GM23248 (cell line): ENCODE measurements at places on chromosomes 11 and 22. TPM values are rescaled to one million over a fixed set of nuclear protein-coding genes. Genes with fewer than 3 reads are reported as not detected.

- no peak overlapping the region for H3K27ac ChIP-seq
- peaks cover 11% of the 10 kb centered on the region for H3K4me1 ChIP-seq
- no peaks in the 10 kb centered on the region for H3K36me3 ChIP-seq
- H3K4me3 ChIP-seq = no peak overlapping the region
- 0 out of 2 replicates have a peak, but pooled peaks cover 5% of the 10 kb centered on the region for H3K27me3 ChIP-seq
- DNase-seq = no peak
These were observed 388.7 kb downstream of the MIAT start for GRCh38 chr22:27046086-27046485.

- H3K4me1 ChIP-seq = peaks cover 43% of the 10 kb centered on the region
- no peak overlapping the region for H3K27ac ChIP-seq
- no peak overlapping the region for H3K4me3 ChIP-seq
- H3K27me3 ChIP-seq = no peaks in the 10 kb centered on the region
- DNase-seq = no peak
These were observed 125.7 kb downstream of the PARVA start for GRCh38 chr11:12503039-12503484.

DNA sequence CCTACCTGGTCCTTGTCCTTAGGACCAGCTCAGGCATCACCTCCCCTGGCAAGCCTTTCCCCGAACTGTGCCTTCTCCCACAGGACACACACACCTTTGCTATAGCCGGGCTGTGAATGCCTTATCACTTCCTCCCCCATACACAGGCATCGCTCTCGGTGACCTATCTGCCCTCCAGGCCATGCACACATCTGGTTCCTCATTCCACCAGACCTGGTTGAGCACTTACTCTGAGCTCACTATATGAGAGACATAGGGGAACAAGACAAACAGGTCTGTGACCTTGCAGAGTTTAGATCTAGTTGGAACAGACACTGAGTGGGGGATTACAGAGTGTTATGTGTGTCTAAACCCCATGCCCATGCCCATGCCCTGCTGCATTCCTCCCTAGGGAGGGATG lies 3.1 kb upstream of the BCR start:
- no peak overlapping the region for H3K4me3 ChIP-seq
- H3K27ac ChIP-seq = no peak overlapping the region
- H3K4me1 ChIP-seq = peaks cover 5% of the 10 kb centered on the region
- H3K27me3 ChIP-seq = no peaks in the 10 kb centered on the region
- DNase-seq = no peak
- no peaks in the 10 kb centered on the region for H3K36me3 ChIP-seq

- peak overlapping the region; percentile 77 for H3K4me3 ChIP-seq
- no peaks in the 10 kb centered on the region for H3K27me3 ChIP-seq
- H3K4me1 ChIP-seq = 0 out of 2 replicates have a peak, but pooled peaks cover 6% of the 10 kb centered on the region
- H3K27ac ChIP-seq = no peak overlapping the region
- DNase-seq = peak; percentile 63
- H3K36me3 ChIP-seq = no peaks in the 10 kb centered on the region
These were observed 7.0 kb upstream of the L3MBTL2 start for GRCh38 chr22:41198027-41198580.

Gene LARGE2
- polyA plus RNA-seq = not detected in 2 replicates

Gene BACE1
- 14.4 and 15.0 TPM in 2 replicates for polyA plus RNA-seq

GRCh38 chr11:134215836-134216235 lies 7.9 kb downstream of the NCAPD3 start:
- no peak overlapping the region for H3K27ac ChIP-seq
- peaks cover 14% of the 10 kb centered on the region; the same call in 1 of the 2 replicates for H3K36me3 ChIP-seq
- DNase-seq = no peak
- H3K27me3 ChIP-seq = no peaks in the 10 kb centered on the region
- no peaks in the 10 kb centered on the region for H3K4me1 ChIP-seq

DNA sequence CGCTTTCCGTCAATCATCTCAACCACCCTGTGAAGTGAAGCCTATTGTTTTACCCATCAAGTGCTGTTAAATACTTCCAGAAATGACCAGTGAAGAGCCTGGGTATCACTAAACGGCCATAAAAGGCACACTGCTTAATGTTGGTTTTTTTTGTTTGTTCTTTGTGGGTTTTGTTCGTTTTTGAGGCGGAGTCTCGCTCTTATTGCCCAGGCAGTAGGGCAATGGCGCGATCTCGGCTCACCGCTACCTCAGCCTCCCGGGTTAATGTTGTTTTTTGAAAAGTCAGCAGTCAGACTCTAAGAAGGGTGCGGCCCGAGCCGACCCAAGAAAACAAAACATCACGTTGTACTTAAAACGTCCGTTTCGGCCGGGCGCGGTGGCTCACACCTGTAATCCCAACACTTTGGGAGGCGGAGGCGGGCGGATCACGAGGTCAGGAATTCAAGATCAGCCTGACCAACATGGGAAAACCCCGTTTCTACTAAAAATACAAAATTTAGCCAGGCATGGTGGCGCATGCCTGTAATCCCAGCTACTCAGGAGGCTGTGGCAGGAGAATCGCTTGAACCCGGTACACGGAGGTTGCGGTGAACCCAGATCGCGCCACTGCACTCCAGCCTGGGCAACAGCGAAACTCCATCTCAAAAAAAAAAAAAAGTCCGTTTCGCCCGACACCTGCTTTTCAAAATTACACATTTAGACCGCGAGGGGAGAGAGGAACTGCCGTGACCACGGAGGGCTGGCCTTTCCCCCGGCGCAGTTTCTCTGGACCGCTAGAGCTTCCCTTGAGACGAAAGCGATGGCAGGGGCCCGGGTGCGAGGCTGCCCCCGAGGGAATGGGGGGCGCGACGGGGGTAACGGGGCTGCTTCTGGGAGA lies 714 bp downstream of the CD59 start:
- peaks cover 54% of the 10 kb centered on the region for H3K4me1 ChIP-seq
- DNase-seq = peak; percentile 64
- no peaks in the 10 kb centered on the region for H3K27me3 ChIP-seq

DNA sequence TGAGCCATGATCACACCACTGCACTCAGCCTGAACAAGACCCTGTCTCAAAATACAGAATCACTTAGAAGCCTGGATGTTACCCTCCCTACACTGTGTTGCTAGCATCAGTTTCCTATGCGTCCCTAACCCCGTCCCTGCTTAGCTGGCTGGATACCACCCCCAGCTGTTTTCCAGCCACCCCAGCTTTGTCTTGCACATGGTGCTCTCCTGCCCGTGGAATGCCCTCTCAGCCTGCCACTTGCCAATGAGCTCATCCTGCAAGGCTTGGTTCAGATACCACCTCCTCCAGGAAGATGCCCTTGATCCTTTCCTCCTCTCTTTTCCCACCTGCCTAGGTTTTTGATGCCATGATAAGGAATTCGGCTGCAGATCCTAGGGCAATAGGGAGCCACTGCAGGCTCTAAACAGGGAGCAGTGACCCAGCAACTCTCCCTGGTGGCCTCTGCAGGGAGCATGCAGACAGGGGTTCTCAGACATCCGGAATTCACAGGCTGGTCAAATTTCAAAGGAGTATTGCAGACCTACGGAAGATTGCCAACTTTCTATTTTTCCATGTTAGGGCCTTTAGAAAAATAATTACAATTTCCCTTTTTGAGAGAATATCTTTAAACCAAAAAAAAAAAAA lies 52.7 kb upstream of the WNT7B start:
- peaks cover 10% of the 10 kb centered on the region for H3K4me1 ChIP-seq
- H3K4me3 ChIP-seq = no peak overlapping the region
- H3K27ac ChIP-seq = no peak overlapping the region

DNA sequence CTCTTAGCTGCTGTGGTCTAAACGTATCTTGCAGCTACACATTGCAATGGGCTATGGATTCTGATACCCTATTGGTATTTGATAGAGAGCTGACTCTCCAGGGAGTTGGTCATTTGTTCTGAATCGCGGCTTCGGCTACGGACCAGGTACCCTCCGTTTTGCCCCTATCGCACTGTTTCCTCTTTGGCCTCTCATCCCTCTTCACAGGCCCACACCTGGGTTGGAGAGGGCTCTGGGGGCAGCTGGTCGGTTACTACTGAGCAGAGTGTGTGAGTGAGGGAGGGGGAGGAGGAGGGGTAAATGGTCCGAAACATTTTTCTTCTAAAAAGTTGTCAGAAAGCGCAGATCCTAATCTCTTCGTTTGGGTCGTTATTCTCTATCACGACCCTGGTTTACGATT lies 48.8 kb upstream of the HSD17B12 start:
- DNase-seq = no peak
- H3K4me3 ChIP-seq = no peak overlapping the region
- no peaks in the 10 kb centered on the region for H3K27me3 ChIP-seq
- peaks cover 12% of the 10 kb centered on the region for H3K4me1 ChIP-seq

Gene PDHX
- polyA plus RNA-seq = 33.4 and 36.1 TPM in 2 replicates

Gene OR56B4
- not detected in 2 replicates for polyA plus RNA-seq
